ENCODE measurements at places on chromosomes 11 and 22.
A peak's percentile ranks its signal among the peaks of the same experiment; 100 is the strongest.

DNA sequence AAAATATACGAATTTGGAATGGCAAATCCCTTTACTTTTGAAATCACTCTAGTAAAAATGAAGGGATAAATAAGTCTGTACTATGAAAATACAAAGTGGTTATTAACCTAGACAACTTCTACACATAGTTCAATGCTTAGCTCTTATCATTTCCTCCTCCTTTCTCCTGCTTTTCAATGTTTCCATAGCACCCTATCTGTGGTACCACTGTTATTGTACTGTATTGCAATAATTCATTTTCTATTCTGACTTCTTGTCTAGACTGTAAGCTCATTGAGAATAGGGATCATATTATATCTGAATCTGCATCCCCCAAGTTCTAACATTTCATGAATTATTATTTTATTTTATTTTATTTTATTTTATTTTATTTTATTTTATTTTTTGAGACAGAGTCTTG, 251.4 kb downstream of the TTC28 start:
- peak; percentile 60 for DNase-seq

- peak; percentile 83 for DNase-seq
These were observed 35.4 kb upstream of the FLI1 start for GRCh38 chr11:128658502-128658901.

DNA sequence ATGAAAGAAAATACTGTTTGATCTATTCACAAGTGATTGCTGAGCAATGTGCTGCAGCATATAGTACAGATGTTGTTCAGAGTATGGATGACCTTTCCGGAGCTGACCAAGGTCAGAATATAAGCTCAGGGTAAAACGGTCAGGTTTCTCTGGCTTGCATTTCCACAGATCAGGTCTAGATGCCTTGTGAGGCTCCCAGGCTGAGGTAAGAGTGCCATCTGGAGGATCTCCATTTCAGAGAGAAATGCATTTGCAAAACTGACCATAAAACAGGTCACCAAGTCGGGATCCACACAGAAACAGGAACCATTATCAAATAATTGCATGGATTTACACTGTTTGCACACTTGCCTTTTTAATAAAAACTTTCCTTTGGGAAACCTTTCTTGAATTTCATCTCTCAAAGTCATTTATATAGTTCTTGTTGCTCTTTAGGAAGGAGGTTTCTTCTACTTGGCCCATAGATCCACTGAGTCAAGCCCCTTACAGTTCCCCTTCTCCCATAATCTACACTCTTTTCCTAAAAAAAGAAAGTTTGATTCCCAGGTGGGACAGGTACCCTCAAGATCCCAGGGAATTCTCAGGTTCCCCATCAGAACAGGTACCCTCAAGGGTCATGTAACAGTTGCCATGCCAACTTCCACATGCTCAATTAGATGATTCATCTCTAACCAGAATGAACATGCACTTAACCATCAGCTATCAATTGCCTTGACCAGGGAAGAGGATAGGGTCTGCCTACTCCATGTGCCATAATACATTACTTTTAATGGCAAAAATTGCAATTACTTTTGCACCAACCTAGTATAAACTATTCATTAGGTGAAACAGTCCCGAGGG, 25.0 kb upstream of the TMPRSS5 start:
- peak; percentile 4 for DNase-seq

DNA sequence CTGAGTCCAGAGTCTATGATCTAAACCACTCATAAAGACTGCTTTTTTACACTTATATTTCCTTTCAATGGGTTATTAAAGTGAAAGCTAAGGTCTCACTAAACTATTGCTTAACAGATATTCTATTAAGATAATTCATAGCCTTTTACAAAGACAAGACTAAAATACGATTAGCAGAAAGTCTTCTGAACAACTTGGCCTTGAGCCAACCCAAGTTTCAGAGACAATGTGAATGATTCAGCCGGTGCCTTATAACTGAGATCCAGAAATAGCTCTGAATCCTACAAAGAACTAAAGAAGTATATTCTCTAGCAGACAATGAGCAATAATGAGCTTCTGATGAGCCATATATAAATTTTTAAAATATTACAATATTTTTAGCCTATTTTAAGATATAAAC, 41.5 kb upstream of the CARD18 start:
- peak; percentile 74 for DNase-seq

- peak; percentile 98 for DNase-seq
These were observed 5.4 kb downstream of the TRABD start for GRCh38 chr22:50190941-50191741.

DNA sequence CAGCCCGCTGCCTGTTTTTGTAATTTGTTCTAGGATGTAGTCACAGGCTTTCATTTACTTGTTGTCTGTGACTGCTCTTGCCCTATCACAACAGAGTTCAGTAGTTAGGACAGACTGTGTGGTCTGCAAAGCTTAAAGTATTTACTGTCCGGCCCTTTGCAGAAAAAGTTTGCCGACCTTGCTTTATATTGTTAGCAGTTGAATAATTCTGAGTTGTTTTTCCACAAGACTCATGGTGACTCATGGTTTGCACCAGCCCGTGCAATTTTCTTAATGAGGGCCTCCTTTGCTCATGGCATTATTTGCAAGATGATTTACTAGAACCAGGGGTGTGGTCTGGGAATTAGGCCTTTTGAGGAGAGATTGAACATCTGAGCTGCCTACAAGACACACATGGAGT, 110.6 kb downstream of the SCN3B start:
- peak; percentile 9 for DNase-seq

DNA sequence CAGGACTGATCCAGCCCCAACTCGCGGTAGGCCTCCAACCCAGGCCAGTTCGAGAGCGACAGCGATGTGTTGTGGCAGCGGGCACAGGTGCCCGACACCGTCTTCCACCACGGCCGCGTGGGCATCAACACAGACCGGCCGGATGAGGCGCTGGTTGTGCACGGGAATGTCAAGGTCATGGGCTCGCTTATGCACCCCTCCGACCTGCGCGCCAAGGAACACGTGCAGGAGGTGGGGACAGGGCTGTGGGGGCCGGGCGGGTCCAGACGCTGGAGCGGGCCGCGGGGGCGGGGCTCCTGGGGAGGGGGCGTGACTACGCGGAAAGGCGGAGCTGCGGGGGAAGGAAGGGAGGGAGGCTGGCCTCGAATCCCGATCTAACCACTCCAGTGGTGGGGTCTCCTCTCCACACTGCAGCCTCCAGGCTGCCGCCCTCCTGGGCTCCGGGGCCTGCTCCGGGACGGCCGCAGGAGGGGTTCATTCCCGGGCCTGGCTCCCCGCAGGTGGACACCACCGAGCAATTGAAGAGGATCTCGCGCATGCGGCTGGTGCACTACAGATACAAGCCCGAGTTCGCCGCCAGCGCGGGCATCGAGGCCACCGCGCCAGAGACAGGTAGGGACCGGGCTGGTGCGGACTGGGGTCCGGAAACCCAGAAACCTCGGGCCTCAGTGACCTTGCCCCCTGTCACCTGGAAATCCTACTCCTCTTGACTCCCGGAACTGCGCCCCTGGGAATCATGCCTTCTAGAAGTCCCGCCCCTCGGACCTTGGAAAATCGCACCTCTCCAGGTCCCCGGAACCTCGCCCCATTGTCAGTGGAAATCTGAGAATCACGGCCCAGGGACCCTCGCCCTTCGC, 14.9 kb downstream of the TMEM258 start:
- DNase-seq = peak; percentile 54

DNA sequence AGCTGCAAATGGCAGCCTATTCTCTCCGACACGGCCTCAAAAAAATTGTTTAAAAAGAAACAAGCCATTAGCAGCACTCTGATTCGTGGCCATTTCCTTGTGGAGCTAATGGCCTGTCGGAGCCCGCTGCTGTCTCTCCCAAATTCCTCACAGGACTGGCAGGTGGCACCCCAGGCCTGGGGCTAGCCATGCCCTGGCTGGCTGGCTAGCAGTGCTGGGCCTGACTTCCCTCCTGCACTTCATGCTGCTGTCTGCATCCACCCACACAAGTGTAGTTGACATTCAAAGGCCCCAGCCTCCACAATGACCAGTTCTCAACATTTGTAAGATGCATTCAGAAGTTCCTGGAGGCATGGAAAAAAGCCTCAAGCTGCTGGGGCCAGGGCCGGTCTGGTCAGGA, 61.5 kb downstream of the SMCO4 start:
- peak; percentile 10 for DNase-seq

DNA sequence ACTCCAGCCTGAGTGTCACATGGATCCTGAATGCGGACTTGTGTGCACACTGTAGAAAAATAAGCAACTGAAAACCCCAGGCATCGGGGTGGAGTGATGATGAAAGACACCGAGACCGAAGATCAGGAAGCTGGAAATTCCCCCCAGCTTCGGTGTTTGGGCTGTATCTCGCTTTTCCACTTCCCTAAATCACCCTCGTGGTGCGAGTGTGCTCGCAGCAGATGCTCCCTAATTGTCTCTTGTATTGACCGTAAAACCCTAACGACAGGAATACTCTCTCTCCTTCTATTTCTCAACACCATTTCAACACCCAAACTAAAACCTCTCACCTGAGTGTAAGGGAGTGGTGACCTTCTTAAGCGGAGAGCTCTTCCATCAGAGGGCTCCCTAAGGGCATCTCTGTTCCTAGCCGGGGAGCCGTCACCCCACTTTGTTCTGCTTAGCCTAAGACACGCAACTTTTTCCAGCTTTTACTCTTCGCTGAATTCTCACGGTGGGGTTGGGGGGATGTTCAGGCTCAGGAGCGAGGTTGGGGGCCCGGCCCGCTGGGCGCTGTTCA, 635 bp upstream of the GRK3 start:
- peak; percentile 76 for DNase-seq

- no peak for DNase-seq
These were observed 24.2 kb downstream of the C22orf31 start for GRCh38 chr22:29037340-29037932.

- DNase-seq = no peak
These were observed 432.9 kb upstream of the CNTN5 start for GRCh38 chr11:98587884-98588283.

DNA sequence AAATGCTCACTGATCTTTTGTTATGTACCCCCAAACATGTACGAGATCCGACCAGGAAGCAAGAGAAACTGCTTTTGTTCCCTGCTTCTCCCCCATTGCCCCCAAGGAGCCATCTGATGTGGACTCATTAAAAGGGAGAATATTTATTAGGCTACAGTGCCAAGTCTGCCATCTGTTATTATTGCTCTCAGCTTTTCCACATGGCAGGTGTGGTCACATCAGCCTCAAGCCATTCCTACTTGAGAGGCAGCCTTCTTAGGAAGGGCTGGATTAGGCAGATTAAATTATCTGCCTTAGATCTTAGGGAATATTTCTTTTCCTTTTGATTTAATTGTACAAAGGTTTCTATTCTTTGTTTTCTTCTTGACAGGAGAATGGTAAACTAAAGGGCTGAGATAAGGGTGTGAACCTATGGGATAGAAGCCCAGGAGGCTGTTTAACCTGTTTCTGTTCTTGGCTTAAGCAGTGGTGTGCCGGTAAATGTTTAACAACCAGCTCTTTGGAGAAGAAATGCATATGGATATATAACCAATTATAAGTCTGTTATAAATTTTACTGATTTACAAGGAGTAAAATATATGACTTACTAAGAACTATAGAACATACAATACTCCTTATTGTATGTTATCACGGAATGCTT, 88.8 kb downstream of the PDHX start:
- no peak for DNase-seq

DNA sequence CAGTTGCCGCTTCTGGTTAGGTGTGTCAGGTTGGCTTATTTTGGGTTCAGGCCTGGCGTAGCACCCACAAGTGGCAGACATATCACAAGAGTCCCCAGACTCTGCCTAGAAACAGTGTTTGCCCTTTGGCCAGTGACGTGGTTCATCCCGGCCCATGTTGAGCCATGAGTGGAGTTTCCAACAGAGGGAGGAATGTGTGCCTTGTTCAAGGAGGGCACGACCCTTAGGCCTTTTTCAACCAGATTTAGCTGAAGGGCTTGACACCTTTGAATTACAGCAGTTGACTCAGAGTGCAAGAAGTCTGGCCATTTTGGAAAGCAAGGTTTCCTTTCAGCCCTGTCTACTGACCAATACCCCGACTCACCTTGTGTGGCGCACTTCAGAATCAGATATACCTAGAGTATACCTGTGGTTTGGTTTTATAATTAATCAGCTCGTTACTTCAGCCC, 15.1 kb upstream of the AIFM3 start:
- no peak for DNase-seq

GRCh38 chr22:49295851-49296560, 531.7 kb downstream of the BRD1 start:
- no peak for DNase-seq

DNA sequence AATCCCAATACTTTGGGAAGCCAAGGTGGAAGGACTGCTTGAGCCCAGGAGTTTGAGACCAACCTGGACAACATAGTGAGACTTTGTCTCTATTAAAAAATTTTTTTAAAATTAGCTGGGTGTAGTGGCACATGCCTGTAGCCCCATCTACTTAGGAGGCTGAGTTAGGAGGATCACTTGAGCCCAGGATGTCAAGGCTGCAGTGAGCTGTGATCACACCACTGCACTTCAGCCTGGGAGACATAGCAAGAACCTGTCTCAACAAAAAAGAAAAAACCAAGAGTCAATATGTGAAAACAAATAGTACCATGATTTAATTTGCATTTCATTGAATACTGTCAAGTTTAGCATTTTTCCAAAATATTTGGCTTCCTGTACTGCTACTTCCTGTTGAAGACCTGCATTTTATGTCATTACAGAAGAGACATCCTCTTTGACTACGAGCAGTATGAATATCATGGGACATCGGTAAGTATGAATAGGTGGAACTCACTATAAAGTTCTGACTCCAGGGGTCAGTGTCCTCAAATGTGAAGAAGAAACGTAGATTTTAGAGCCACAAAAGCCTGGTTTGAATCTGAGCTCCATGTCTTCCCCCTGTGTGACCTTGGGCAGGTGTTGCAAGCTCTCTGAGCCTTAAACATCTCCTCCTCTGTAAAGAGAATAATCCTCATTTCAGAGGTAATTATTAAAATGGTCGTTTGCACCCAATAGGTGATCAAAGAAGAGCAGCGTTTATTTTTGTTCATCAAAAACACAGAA, 16.0 kb downstream of the CDC45 start:
- DNase-seq = peak; percentile 79

DNA sequence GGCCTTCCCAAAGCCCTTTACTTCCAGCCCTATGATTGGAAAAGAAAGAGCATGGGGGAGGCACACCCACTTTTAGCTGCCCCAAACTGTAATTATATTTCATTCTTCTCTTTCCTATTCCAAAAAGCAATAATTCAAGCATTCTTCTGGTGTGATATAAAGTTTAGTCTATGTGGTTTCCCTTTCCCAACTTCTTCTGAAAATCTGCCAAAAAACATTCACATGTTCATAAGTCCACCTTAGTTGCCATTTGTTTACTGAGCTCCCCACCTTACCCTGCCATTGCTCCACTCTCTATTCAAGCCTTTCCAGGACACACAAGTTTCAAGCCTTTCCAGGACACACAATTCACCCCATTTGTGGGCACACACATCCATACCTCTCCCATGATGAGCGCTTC, 111.6 kb upstream of the BMAL1 start:
- DNase-seq = no peak

All from common myeloid progenitor, CD34-positive (primary cell).